ENCODE measurements at places on chromosomes 4 and X. TPM values are rescaled to one million over a fixed set of nuclear protein-coding genes. Genes with fewer than 3 reads are reported as not detected.

Gene MAGEA10
- not detected for total RNA-seq

Gene MAGEA8
- total RNA-seq: not detected

- DNase-seq: peak; percentile 45
These were observed 430.0 kb downstream of the INPP4B start for GRCh38 chr4:142416121-142416520.

DNA sequence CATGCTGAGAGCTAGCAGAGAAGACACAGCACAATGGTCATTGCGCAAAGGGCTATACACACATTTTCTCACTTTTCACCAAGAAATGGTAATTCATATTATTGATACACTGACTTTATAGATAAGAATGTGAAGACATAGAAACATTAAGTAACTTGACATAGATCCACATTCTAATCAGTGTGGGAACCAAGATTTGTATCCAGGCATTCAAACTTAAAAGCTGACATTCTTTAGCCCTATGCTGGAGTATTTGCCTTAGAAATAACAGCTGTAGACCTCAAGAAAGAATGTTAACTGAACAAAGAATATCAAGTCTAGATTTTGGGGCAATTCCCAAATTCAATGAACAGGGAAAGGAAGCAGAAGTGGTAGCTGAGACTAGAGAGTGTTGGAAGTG, 384.8 kb downstream of the IL15 start:
- no peak for DNase-seq

Measured in fibroblast of villous mesenchyme (primary cell).